ENCODE measurements at places on chromosomes 12 and 14.

DNA sequence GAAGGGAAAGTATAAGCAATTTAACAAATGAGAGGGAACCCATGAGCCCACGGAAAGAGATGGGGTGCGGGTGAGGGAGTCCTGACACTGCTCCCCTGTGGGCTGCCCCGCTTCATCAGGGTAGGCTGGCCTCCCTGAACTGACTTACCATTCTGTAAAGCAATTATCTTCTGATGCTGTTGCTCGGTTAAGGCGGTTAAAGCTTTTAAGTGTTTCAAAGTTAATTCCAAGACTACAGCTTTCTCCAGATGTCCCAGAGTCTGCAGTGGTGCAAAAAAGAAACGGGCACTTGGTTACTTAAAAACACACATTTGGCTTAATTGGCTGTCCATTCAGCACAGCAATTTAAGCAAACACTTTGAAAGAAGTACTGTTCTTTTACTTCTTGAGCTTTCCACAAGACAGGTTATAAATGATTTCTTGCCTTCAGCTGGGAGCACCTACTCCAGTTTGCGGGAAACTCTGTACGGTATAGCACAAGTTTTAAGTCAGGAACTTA lies 1.3 kb downstream of the BHLHE41 start:
- no peak for DNase-seq

DNA sequence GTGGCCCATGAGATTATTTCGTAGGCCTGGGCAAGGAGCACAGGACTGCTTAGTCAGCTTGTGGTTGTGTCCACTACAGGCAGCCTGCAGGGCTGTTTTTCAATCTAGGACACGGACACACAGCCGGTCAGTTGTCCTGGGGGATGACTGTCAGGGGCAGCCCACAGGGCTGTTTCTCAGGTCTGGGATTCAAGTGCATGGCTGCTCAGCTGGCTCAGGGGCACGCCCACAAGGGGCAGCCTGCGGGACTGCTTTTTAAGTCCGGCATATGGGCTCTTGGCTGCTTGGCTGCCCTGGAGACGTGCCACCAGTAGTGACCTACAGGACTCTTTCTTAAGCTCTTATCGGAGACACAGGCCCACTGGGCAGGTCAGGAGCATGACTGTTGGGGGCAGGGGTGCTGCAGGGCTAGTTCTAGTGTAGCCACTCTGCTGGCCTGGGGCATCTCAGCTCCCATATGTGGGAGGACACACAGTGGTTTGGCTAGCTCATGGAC lies 26.6 kb upstream of the GTF2A1 start:
- no peak for DNase-seq

GRCh38 chr12:46811185-46811584 lies 14.6 kb downstream of the SLC38A4 start:
- DNase-seq: no peak

GRCh38 chr14:37969511-37969979 lies 238.2 kb upstream of the SSTR1 start:
- DNase-seq: no peak

DNA sequence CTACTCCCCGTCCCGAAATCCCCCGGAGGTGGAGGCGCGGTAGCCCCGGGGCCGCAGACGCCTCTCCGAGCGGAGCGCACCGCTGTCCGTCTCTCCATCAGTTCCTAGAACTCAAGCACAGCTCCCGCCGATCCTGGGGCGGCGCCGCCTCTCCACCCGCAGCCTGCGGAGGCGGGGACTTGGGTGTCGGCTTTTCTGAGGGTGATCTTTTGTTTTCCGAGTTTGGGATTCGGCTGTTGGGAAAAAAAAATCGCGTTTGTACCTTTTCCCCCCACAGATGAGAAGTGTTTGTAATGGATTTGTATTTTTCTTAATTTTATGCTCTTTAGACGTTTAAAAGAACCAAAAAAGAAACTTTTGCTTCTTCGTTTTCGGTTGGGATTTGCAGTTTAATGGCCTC lies 26.6 kb downstream of the LRCOL1 start:
- no peak for DNase-seq

DNA sequence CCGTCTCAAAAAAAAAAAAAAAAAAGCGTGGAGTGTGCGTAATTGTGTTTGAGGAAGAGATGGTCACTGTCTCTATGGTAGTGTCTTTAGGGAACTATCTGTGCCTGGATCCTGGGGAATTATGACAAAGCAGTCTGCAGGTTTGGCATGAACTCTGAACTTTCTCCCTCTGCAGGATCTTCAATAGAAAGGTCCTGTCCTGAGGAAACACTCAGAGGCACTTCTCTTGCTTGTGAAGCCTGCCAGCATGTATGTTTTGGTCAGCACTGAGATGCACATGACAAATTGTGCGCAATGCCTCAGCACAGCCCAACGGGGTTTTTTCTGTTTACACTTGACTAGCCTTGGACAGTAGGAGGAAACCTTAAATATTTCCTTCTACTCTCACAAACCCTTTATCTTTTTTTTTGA lies 46.6 kb downstream of the ATF7 start:
- DNase-seq: no peak

- no peak for DNase-seq
Measured at GRCh38 chr14:104601786-104602185, 2.8 kb downstream of the TMEM179 start.

DNA sequence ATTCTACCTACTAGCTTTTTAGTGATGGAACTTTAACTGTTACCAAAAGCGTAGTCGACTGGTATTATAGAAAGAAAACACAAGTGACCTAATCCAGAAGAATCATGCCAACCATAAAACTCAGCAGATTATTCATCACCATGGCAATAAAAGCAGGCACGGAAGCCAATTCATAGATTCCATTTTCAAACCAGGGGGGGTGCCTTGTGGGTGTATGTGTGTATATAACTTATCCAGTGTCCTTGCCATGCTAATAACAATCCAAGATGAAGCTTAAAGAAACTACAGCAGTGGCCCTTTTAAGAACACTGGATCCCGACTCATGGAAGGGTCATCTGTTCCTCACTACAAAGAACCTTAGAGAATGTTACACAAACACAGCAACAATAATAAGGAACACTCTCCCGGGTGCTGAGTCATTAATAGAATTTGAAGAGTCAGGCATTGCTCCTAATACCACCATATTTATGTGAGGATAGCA lies 61.0 kb downstream of the EPS8 start:
- DNase-seq: no peak

DNA sequence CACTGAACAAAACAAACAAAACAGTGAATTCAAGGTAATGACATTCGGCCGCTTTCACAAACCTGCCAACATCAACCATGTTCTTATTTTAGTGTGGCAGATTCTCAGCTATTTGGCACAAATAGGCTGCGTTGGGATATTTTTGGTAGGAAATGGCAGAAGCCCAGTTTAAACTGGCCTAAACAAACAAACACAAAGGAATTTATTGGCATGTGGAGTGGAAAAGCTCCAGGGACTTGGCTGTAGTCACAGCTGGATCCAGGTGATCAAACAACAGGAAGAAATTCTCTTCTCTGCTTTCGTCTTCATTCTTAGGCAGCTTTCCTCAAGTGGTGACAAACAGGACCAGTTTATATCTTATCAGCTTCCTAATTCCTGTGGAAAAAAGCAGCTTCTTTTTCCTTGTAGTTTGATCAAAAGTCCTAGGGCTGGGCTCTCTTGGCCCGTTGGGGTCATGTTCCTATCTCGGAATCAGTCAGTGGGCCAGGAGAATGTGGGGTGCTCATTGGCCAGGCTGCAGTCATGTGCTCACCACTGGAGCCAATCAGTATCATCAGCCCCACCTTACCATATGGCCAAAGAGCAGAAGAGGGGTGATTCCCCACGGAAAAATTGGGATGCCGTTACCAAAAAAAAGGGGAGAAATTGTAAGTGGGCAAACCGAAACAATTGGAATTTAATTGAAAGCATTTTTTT lies 22.6 kb downstream of the C12orf75 start:
- no peak for DNase-seq
